ENCODE measurements at places on chromosomes 7 and 10.
A peak's percentile ranks its signal among the peaks of the same experiment; 100 is the strongest.

- DNase-seq, result no peak
These were observed 62.4 kb downstream of the GRB10 start for GRCh38 chr7:50720295-50720694.

GRCh38 chr7:145434811-145435210 is 599.0 kb upstream of the TPK1 start:
- DNase-seq, result no peak

DNA sequence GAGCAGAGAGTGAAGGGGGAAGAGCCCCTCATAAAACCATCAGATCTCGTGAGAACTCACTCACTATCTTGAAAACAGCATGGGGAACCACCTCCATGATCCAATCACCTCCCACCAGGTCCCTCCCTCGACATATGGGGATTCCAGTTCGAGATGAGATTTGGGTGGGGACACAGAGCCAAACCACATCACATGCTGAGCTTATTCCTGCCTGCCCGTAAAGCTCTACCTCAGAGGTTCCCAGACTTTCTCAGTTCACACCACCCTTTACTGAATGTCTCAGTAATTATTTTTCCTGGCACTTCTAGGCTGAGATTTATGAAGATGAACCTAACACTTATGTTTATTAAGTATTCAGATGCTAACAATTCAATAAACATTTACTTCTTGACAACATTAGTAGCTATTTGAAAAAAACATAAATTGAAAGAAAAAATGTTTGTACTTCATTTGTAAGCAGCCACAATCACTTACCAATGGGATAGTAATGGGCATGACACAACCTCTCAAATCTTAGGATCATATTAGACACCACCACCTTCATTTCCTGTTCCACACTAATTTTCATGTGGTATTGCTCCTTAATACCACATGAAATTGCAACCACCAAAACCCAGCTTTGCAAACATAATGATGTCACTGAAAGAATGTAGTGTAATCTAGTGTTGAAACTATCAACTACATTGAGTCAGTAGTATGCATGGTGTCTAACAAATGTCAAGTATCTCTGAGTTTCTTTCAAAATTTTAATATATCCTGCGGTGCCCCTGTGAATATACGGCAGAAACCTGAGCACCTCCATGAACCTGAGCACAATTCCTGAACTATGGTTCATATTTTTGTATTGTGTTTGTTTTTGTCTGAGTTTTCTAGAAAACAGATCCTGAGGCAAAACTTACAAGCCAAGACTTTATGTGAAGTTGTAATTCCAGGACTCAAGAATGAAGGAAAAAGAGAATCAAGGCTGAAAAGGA is 4.5 kb upstream of the DGKI start:
- DNase-seq, result peak; percentile 9

GRCh38 chr10:70832221-70832620 is 16.5 kb downstream of the SGPL1 start:
- DNase-seq, result no peak

DNA sequence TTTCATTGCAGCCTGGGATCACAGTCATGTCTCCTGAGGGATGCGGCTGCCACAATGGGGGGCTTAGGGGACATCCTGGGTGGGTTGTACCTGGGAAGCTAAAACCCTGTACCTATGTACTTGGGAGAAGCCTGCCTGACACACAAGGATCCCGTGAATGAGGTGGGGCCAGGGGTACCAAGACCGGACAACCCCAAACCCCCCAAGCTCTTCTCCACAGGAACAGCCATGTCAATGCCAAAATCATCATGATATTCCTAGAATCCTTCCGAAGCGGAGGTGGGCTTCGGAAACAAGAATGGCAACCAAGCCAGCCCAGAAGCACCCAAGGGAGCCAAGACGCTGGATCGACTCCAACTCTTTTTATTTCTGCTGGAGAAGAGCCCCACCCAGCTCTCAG is 260.3 kb upstream of the TCERG1L start:
- no peak for DNase-seq

- DNase-seq, result peak; percentile 37
These were observed 102.9 kb upstream of the ARMC3 start for GRCh38 chr10:22824984-22825383.

DNA sequence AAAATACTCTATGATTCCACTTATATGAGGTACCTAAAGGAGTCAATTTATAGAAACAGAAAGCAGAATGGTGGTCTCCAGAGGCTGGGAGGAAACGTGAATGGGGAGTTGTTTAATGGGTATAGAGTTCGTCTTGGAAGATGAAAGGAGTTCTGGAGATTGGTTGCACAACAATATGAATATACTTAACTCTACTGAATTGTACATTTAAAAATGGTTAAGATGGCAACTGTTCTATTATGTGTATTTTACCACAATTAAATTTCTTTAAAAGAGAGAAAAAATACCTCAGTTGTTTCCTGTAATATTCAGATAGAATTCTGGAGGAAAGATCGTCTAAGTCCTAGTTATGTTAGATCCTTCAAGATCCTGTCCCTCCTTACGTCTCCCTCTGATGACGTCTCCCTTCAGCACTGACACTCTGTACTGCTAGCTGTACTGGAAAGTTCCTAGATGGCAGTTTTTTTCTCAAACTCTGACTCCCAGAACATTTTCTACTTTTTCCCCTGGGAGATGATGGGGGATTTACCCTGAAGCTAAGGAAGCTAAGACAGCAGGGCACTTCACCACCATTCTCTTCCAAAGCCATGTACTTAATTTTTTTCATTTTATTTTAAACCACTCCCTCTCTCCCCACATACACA is 53.2 kb upstream of the CAV2 start:
- no peak for DNase-seq

Measured in NCI-H226 (cell line).